ENCODE measurements at places on chromosomes 7 and 10.

GRCh38 chr10:73801253-73801590 is 10.2 kb downstream of the NDST2 start:
- DNase-seq = no peak

- DNase-seq = no peak
Observed at GRCh38 chr10:11789306-11789705, 33.9 kb upstream of the PROSER2 start.

DNA sequence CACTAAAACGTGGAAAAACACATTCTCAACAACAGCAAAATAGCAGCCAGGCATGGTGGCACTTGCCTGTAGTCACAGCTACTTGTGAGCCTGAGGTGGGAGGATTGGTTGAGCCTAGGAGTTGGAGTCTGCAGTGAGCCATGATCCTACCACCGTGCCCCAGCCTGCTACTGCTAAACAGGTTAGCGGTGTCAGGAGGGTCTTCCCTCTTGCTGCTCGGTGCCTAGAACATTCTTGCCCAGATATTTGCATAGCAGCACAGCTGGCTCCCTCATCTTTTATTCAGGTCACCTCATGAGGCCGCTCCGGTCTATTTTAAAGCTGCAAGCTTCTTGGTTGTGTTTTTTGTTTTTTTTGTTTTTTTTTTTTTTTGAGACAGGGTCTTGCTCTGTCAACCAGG is 2.9 kb upstream of the RABGEF1 start:
- DNase-seq = no peak

DNA sequence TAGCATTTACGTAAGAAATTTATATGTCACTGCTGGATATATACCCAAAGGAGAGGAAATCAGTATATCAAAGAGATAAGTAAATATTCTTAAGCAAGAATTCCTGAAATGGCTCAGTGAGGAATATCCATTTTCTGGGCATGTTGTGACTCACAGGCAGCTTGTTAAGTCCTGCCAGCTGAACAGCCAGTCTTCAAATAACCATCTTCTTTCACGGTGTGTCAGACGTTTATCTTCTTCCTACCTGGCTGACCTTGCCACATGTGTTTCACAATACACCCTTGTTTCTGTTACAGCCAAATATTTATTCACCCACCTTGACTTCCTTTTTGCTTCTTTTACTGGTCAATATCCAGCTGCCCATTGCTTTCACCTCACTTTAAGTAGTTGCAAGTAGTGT is 648.1 kb downstream of the ANKRD7 start:
- no peak for DNase-seq

GRCh38 chr7:18623389-18623788 is 127.8 kb downstream of the HDAC9 start:
- no peak for DNase-seq

DNA sequence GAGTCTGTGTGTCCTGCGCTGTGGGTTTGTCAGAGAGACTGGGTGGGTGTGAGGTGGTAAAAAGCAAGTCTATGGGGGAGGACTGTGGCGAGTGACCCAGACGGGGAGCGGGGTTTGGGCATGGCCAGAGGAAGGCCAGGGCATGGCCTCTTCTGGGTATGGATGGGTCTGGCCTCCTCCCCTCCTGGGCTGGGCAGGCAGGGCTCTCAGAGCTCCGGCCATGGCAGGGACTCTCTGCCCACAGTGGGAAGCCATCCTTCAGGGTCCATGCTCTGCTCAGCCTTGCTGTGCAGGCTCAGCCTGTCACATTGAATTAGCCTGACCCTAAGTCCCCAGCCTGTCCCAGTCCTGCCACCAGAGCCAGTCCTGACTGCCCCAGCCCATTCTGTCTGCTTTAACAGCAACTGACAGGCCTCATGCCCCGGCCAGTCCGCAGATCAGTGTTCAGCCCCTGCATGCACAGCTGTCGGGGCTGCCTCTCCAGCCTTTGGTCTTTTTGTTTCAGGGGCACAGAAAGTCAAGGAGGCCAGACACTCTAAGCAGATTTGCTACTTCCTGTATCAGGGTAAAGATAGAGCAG is 7.9 kb downstream of the ANTXRL start:
- no peak for DNase-seq

GRCh38 chr10:97543025-97543546 is 29.5 kb upstream of the ANKRD2 start:
- DNase-seq = no peak

GRCh38 chr7:98934267-98934666 is 55.9 kb downstream of the TRRAP start:
- DNase-seq = no peak

DNA sequence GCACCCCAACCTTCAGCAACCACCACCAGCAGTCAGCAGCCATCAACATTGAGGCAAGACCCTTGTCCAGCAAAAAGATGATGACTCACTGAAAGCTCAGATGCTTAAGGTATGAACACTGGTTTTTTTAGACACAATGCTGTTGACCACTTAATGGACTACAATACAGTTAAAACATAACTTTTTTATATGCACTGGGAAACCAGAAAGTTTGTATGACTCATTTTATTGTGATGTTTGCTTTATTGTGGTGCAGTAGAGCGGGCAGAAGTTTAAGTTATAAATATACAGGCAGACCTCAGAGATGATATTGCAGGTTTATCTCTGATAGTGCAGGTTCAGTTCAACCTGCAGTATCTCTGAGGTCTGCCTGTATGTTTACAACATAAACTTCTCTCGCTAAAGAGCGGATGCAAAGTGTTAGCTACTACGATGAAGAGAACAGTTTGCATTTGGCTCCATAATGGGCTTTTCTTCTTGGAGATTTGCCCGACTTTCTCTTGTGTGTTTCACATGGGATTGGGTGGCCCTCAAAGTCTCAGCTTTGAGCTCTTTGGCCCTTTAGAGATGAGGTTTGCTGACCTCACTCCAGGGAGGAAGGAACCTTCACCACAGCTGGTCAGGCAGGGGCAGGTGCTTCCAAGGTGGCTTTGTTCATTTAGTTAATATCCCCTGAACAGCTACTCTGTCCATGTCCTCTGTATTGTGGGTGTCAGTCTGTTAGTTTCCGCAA is 84.4 kb upstream of the SHH start:
- DNase-seq = no peak

DNA sequence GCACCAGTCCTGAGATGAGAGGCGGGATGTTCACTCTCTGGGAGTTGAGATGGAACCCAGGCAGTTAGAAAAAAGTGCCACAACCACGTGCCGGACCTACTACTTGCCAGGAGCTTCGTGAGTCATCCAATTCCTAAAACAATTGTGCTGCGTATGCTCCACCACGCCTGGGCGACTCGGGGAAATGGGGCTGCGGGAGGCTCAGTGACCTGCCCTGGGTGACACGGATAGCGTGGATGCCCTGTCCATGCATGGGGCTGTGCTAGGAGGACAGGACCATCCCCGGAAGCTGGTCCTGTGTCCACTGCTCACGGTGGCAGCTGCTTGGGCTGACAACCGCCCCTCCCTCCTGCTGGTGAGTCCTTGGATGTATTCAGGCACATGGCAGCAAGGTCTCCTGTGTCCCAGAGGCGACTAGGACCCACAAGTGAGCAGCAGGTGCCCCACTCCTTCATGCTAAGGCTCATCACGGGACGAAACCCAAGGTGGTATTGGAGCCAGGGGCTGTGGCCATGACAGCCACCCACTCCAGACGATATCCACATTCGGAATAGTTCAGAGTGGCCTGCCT is 90.4 kb downstream of the BMS1 start:
- no peak for DNase-seq

GRCh38 chr7:50959991-50960390 is 177.3 kb upstream of the GRB10 start:
- no peak for DNase-seq

DNA sequence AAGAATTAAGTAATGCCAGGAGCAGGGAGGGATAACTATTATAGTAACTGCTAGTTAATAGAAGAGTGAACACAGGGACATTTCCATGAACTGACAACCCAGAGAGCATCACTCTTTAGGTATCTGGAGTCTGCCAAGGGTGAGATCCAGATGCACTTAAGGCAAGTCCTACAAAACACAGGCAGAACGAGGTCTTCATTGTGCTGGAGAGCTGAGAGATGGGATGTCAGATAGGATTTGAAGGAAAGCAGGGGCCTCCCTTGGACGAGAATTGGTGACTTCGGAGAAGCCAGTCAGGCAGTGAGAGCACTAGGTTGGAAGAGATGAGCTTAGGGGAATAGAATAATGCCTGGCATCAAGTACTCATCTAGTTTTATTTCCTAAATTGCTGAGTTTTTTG is 684.5 kb downstream of the GATA3 start:
- no peak for DNase-seq

DNA sequence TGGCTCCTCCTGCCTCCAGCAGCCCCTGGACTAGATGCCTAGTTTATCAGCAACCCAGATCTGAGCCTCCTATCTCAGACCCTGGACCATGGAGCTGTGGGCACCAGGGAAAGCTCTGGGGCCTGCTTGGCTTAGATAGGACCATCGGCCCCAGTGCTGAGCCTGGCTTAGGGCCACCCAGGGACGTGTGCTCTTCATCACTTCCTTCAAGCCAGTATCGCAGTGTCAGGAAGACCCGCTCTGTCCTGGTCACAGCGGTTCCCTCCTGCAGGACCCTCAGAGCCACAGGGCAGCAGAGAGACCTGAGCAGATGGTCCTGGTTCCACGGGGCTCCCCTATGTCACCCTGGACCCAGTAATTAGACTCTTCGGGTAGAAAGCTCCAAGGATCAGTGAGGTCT is 105.7 kb upstream of the FAM20C start:
- DNase-seq = no peak

DNA sequence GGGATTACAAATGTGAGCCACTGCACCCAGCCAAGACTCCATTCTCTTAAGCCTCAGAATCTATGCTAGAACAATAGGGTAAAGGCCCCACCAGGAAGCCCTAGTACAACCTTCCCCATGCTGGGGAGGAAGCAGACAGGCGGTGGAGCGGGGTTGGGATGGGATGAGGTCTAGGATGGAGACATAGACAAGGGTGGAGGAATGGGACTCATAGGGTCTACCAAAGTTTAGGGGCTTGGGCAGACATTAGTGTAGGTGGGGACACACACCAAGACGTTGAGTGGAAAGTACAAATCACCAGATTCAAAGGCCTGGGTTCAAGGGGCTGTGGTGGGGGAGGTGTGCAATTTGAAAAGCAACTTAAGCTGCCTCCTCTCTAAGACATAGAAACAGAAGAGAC is 19.3 kb downstream of the PRSS2 start:
- DNase-seq = no peak

GRCh38 chr10:35639021-35639727 is 2.9 kb downstream of the FZD8 start:
- peak; percentile 63 for DNase-seq

GRCh38 chr7:93120592-93121549 is 3.1 kb upstream of the SAMD9 start:
- DNase-seq = no peak

DNA sequence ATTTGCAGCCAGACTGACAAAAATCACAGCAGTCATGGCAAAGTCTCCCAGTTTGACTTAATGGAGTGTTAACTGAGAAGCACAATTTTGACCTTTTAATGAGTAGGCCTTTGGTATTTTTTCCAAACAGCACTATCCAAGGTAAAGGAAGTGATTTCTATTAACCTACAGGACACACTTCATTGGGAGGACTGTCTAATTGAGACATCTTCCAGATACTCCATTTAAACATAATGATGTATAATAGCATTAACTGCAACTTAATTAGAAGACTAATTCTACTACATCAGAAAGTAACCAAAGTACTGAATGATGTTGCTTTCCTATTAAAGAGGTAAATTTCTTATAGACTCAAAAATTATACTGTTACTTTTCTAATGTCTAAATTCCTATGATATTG is 61.1 kb downstream of the TWIST1 start:
- DNase-seq = no peak

GRCh38 chr10:667096-667495 is 22.4 kb downstream of the DIP2C start:
- peak; percentile 32 for DNase-seq

DNA sequence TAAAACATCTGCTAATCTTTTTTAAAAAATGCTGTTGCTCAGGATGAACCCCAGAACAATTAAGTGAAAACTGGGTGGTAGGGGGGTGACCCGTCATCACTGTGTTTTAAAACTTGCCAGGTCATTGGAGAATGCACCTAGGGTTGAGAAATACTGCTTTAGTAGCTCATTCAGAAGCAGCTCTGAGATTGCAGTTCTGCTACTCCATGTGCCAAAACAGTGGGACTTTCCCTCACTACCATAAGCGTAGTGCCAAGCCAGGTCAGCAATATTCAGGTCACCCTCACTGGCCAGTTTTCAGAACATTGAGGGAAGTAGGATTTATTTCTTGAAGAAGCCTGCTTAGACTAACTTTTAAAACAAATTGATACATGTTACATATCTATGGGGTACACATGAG is 5.2 kb downstream of the STEAP2 start:
- no peak for DNase-seq

- DNase-seq = no peak
Observed at GRCh38 chr7:8481752-8482446, 48.5 kb downstream of the NXPH1 start.

DNA sequence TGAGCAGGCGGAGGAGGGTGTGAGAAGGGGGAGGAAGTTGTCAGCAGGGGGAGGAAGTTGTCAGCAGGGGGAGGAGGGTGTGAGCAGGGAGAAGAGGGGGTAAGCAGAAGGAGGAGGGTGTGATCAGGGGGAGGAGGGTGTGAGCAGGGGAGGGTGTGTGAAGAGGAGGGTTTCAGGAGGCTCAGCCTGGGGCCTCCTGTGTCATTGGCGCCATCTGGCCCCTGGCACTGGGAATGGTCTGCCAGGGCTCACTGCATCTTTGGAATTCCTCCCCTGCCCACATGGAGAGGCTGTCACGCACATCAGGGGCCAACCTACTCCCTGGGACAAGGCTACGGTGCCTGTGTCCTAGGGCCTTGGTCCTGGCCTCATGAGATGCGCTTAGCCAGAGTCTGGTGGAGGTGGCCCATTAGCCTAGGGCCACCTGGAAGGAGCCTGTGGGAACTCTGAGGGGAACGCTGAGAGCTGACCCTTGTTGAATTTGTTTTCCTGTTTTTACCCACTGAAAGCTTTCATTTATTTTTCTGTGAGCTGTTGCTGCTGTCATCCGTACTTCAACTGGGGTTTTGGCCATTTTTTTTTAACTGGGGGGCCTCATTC is 18.0 kb downstream of the CAMK2B start:
- DNase-seq = no peak

GRCh38 chr10:77105761-77106221 is 531.8 kb downstream of the KCNMA1 start:
- no peak for DNase-seq

GRCh38 chr7:33757563-33758165 is 147.7 kb upstream of the BMPER start:
- DNase-seq = no peak

DNA sequence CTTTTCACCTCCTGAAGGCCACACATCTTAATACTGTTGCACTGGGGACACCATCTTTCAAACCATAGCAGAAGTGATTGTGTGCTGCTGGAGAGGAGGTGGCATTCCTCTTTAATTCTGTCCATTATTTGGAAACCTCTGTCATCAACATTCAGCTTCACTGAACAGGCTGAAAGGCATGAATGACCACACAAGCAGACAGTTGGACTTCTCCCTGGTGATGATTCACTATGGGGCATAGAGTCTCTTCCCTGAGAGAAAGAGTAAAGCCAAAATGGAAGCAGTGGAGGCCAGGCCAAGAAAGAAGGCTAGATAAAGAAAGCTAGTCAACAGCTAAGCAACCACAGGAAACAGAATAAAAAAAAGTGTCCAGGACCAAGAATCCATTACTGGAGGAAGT is 113.1 kb upstream of the VSTM2A start:
- DNase-seq = no peak

GRCh38 chr10:80163741-80164341 is 31.3 kb downstream of the PLAC9 start:
- no peak for DNase-seq
